ENCODE measurements at places on chromosomes 7 and 10.

- DNase-seq: no peak
These were observed 143.8 kb downstream of the TEX36 start for GRCh38 chr10:125538947-125539731.

GRCh38 chr10:24254180-24254579, 45.2 kb downstream of the KIAA1217 start:
- DNase-seq: no peak

DNA sequence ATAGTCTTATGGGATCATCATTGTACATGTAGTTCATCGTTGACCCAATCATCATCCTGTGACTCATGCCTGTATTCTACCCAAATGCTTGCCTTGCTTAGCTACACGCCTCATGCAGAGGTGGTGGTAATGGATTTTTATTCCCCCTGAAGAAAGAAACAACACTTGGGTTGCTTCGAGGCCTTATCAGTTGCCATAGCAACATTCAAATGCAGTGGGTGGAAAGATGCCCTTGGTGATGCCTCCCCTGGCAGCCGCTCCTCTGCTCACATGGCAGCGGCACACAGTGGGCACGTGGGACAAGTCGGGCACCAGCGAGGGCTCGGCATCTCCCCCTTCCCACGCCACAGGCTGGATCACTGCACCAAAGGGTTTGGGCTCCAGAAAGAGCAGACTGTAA, 54.0 kb upstream of the NMT2 start:
- no peak for DNase-seq

DNA sequence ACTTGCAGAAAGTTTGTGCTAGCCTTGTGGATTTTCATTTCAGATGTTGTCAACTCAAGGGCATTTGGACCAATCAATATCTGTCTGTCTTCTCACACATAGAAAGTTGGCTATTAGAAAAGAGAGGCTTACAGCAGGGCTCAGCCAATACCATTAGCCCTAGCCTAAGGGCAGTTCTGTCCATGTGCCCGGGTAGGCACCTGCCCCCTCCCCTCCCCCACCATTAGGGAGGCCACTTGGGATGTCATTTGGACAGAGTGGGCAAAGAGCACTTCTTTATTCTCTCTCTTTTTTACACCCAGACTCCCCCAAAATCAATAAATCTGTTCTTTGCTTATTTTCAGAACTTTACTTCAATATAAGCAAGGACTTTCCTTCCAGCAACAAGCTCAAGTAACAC, 188.5 kb upstream of the MKI67 start:
- DNase-seq: no peak

- no peak for DNase-seq
These were observed 324.2 kb downstream of the CDK14 start for GRCh38 chr7:90920336-90920735.

GRCh38 chr7:152117356-152117755, 91.9 kb downstream of the GALNT11 start:
- DNase-seq: no peak

- no peak for DNase-seq
These were observed 37.8 kb downstream of the AOAH start for GRCh38 chr7:36686499-36686898.

DNA sequence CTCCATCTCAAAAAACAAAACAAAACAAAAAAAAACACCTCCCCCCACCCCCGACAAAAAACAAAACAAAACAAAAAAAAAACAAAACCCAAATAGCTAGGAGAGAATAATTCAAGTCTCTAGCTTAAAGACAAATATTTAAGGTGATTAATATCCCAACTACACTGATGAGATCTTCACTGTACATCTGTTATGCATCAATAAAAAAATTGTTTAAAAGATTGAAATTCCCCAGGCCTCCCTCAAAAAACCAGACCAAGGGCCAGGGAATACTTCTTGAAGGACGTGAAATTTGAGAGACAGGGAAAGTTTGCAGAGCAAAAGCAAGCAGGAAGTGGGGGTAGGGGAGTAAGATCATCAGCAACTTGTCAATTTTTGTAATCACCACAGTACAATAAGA, 232.6 kb downstream of the REEP3 start:
- no peak for DNase-seq

DNA sequence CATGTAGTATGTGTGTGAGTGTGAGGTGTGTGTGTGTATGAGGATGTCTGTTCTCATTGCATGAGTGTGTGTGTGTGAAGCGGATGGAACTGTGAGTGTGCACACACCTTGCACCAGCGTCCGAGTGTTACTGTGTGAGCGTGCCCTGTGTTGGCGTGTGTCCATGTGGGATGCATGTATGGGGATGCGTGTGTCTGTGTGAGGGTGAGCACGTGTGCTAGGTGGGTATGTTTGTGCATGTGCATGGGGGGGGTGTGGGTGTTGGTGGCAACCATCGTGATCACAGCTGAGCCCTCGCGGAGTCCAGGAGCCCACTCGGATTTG, 6.4 kb downstream of the KNDC1 start:
- DNase-seq: no peak

GRCh38 chr10:87589645-87590051, 70.0 kb upstream of the PAPSS2 start:
- DNase-seq: no peak

GRCh38 chr7:151824373-151824933, 52.5 kb downstream of the PRKAG2 start:
- DNase-seq: no peak

DNA sequence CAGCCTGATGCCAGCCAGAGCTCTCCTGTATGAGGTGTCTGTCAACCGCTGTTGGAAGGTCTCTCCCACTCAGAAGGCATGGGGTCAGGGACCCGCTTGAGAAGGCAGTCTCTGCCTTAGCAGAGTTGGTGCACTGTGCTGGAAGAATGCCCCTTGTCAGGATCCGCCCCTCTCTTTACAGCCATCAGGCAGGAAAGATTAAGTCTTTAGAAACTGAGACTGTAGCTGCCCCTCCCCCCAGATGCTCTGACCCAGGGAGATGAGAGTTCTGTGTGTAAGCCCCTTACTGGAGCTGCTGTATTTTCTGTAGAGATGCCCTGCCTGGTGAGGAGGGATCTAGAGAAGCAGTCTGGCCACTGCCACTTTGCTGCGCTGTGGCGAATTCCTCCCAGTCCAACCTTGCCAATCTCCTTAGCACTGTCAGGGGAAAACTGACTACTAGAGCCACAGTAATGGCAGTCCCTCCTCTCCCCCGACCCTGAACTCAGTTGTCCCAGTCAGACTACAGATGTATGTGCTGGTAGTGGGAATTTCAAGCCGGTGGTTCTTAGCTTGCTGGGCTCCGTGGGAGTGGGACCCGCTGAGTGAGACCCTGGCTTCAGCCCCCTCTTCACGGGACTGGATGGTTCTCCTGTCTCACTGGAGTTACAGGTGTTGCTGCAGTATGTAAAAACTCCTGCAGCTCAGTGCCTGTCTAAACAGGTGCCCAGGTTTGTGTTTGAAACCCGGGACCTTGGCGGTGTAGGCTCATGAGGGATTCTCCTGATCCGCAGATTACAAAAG, 285.5 kb upstream of the ZWINT start:
- DNase-seq: no peak

DNA sequence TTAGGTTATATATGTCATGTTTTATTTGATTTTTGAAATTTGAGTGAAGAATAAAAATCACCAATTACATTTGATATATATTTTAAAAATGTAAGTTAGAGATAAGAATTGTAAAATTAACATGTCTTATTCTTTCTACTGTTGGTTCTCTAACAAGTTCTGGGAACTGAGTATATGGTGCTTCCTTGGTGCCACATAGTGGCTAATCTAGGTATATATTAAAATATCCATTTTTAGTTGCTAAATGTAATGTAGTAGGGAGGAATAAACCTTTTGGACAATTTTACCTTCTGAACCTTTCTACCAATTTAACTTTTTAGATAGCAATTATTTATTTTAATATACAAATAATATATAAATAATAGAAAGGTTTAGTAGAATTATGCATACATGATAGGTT, 17.5 kb downstream of the CFAP69 start:
- DNase-seq: peak; percentile 39

- no peak for DNase-seq
These were observed 32.4 kb downstream of the CTNNA3 start for GRCh38 chr10:67663449-67664087.

DNA sequence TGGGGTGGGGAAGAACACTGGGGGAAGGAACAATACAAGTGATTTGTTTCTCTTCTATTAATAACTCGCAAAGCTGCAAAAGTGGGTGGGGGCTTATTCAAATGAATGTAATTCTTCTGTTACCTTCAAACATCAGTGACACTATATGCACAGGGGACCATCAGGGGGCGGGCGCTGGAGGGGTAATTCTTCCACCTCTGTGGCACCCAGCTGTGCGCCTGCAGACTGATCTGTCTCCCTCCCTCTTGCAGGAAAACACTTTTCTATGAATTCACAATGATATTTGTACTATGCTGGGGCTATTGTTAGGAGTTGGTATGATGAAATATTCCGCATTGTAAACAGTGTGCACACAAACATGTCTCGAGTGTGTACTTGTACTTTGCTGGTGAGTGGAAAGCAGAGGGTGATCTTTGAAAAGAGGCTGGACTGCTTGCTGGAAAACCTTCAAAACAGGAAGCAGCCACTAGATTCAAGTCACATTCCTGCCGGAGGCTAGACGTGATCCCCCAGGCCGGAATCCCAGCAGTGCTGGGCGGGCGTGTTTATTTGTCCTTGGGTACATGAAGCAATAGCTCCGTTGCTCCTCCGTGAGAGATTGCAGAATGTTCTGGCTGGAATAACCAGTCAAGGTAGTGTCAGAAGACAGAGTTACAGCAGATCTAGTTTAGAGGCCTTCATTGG, 15.8 kb upstream of the BNIP3 start:
- no peak for DNase-seq

DNA sequence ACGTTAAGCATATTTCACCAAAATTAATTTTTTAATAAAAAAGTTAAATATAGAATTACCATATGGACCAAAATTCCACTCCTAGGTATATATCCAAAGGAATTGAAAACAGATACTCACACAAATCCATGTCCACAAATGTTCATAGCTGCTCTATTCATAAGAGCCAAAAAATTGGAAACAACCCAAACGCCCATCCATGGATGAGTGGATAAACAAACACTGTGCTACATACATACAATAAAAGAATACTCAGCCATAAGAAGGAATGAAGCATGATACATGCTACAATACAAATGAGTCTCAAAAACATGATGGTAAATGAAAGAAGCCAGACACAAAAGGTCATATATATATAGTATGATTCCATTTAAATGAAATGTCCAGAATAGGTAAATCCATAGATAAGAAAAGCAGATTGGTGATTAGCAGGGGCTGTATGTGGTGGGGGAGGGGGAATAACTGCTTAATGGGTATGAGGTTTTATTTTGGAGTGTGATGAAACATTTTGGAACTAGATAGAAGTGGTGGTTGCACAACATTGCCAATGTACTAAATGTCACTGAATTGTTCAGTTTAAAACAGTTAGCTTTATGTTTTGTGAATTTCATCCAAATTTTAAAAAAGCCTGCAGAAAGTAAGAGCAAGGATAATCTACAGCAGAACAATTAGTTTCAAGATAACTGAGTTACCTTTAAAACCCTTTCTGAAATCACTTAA, 101.2 kb upstream of the EFCAB10 start:
- peak; percentile 36 for DNase-seq

DNA sequence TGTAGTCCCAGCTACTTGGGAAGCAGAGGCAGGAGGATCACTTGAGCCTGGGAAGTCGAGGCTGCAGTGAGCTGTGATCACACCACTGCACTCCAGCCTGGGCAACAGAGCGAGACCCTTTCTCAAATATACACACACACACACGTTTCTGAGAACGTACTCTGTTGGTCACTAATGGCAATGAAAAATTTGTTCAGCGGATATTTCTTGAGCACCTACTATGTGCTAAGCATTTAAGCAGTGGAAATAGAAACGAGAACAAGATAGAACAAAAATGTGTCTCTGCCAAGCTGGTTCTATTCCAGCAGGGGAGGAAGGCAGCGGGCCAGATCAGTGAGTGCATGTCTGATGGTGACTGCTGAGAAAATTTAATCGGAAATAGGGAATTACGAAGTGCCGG, 8.7 kb downstream of the ARPC1B start:
- no peak for DNase-seq

DNA sequence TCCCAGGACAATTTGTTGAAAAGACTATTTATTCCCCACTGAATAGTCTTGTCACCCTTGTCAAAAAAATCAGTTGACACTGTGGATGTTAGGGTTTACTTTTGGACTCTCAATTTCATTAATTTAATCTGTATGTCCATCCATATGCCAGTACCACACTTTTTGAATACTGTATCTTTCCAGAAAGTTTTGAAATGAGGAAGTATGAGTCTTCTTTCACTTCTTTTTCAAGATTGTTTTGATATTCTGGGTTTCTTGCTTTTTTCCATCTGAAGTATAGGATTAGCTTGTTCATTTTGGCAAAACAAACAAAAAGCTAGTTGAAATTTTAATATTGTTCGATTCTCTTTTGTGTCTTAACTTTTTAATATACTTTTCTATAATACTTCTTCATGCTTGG, 21.7 kb downstream of the KLHDC10 start:
- peak; percentile 51 for DNase-seq

DNA sequence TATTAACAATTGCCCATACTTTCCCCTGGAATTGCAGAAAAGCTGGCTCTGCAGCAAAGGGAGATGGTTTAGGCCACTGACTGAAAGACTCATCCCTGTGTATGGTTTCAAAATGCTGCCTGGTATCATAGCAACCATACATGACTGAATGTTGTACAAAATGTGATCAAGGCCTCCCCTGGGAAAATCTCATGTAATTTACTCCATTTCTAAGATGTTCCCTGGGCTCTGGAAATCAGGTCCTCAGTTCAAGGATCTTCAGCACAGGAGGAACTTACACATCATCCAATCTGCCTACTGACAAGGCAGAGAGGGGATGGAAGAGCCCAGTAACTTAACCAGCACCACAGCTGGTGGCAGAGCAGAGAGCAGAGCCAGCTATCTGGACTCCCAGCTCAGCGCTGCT, 111.8 kb downstream of the JAZF1 start:
- no peak for DNase-seq

DNA sequence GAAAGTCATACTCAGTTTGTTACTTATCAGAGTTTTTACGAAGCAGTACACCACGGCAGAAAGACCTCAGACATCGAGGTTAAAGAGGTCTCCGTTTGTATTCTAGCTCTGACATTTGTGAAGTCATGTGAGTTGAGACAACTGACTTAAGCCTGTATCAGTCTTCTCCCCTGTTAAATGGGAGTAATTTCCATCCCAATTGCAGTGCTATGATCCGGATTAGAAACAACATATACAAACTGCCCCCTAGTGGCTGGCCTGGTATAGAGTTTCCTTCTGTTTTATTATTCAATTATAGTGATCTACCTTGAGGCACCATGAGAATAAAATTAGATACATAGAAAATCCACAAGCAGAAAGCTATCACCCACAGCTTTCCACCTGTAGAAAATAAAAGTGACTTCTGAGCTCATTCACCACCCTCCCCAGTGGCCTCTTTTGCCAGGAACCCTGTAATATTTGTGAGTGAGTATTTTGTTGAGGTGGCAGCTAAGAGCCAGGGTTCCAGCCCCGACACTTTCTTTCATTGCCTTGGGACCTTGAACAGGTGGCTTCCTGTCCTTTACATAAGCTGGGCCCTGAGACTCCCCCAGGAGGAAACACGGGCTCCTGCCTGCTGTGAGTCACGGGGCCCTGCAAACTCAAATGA, 607.2 kb upstream of the MGMT start:
- DNase-seq: peak; percentile 20

Measured in MV-4-11 (cell line).